ENCODE measurements at places on chromosomes 5 and 9. TPM values are rescaled to one million over a fixed set of nuclear protein-coding genes. Genes with fewer than 3 reads are reported as not detected.

PCDHB15 gene
- not detected for total RNA-seq

PCDHA9 gene
- total RNA-seq, result not detected

RARS1 gene
- 80.2 TPM for total RNA-seq

PHYKPL gene
- 90.3 TPM for total RNA-seq

IL4 gene
- total RNA-seq, result not detected

CDKN2A gene
- total RNA-seq, result 1.7 TPM

FGFR4 gene
- total RNA-seq, result 2.6 TPM

SAXO1 gene
- total RNA-seq, result 0.03 TPM

CARD9 gene
- 0.14 TPM for total RNA-seq

CFAP90 gene
- total RNA-seq, result not detected

GMCL2 gene
- not detected for total RNA-seq

PCDHGB4 gene
- not detected for total RNA-seq

OR13C8 gene
- not detected for total RNA-seq

DNA sequence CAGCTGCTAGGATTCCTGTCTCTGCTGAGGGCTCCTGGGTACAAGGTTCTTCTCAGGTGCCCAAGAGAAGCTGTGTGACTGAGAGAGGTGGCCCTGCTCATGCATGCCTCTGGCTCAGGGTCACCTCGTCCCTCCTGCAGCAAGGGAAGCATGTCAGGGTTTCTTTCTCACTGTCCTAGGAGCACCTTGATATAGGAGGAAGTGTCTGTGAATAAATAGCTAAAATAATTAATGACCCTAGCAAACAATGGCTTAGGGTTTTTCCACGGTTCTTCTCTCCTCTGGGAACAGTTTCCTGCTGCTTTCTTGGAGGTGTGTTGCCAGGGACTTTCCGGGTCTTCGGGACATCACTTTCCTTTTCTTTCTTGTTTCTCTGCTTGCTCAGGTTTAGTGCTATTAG is 87.2 kb downstream of the ARHGAP26 start:
- no peak for DNase-seq

GRCh38 chr9:37324261-37324683 is 98.2 kb upstream of the GRHPR start:
- no peak for DNase-seq

DNA sequence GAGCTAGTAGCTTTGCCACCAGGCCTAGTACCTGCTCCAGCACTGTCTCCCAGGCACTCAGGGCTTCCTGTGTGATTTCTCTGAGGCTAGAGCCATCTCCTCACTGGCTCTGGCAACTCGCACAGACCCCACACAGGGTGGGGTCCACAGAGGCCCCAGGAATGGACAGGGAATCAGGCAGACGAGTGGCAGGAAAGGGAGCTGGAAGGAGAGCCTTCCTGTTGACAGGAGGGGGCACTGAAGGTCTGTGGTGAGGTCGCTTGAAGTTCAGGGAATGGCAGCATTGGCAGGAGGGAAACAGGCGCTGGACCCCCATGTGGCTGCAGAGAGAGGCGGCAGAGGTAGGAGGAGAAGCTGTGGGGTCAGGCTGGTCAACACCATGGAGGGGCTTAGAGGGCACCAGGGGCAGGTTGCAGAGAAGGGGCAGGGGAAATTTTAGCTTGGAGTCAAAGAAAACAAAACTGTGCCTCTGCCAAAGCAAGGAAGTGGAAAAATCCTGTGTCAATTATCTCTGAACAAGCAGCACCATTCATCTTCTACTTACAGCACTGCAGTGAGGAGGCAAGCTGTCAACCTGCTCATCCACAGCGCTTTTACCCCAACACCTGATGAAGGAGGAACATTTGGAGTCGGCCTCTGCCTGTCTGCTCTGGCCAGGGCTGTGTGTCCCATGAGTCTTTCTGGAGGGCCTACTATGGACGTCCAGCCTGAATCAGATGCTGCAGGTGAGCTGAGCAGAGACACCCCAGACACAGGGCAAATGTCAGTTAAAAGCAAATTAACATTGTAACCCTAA is 270.2 kb downstream of the FSTL4 start:
- no peak for DNase-seq

DNA sequence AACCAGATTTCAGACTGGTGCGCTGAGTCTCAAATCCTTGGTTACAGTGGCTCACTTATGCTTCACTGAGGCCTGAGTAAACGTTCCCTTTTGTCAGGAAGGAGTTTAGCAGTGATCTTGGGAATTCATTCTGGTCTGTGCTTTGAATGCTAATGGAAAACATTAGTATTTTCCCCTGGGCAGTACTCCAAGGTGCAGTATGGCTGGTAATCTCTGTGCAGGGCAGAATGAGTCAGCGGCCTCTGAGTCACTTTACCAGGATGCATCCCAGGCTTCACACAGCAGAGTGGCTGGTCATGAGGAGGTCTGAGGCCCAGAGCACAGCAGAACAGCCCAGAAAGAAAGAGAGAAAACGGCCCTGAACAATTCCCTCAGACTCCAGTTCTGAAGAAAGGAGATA is 54.0 kb downstream of the PCA3 start:
- DNase-seq, result no peak

- no peak for DNase-seq
Measured at GRCh38 chr5:90985341-90985740, 397.8 kb downstream of the ARRDC3 start.

- DNase-seq, result no peak
Measured at GRCh38 chr5:151497391-151498002, 50.1 kb downstream of the SLC36A1 start.

DNA sequence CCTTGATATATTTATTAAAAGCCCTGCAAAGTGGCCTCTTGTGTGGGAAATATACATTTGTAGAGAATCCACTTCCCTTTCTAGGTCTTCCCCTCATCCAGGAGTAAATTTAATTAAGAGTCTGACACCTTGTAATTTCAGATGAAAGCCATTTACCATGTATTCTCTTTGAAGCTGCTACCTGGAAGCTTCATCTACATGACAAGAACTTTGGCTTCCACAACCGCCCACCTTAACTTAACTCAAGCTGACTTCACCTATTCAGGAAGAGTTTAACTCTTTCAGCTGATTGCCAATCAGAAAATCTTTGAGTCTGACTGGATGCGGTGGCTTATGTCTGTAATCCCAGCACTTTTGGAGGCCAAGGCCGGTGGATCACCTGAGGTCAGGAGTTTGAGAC is 899.9 kb downstream of the TAF11L14 start:
- DNase-seq, result no peak

GRCh38 chr9:82893549-82893948 is 169.4 kb downstream of the RASEF start:
- no peak for DNase-seq

GRCh38 chr9:89425921-89426383 is 72.0 kb downstream of the SEMA4D start:
- no peak for DNase-seq

GRCh38 chr5:163661360-163661759 is 155.9 kb downstream of the MAT2B start:
- no peak for DNase-seq

DNA sequence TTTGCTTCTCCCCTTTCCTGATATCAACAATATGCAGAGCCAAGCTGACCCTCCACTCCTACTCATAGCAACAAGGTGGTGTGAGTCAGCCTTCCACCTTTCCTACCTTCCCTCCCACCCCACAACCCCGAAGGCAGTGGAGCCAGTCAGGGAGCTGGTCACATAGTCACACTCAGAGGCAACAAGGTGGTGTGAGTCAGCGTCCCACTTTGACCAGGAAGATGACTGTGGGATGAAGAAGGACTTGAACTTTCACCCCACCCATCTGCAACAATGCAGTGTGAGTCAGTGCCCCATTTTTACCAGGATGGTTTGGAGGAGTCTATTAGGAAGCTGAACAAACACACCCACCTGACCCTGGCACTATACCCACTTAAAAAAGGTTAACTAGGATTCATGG is 30.1 kb upstream of the ZNF782 start:
- DNase-seq, result no peak

DNA sequence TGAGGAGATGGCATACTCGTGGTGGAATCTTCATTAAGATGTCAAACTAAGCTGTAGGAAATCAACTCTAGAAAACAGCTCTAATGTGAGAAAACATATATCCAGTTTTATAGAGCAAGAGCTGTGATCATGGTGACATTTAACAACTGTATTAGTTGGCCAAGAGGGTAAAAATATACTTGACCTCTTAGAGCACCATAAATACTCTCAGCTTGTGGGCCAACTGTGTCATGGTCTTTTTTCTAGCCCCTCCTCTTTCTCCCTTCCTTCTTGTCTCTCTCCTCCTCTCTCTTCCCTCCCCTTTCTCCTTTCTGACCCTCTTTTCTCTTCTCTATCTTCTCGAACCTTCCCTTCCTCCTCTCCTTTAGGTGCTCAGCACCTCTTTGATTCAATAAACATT is 54.7 kb downstream of the TMC1 start:
- no peak for DNase-seq

GRCh38 chr9:12798066-12798770 is 23.4 kb downstream of the LURAP1L start:
- DNase-seq, result no peak

- no peak for DNase-seq
Measured at GRCh38 chr9:68653141-68653595, 51.9 kb upstream of the PIP5K1B start.

DNA sequence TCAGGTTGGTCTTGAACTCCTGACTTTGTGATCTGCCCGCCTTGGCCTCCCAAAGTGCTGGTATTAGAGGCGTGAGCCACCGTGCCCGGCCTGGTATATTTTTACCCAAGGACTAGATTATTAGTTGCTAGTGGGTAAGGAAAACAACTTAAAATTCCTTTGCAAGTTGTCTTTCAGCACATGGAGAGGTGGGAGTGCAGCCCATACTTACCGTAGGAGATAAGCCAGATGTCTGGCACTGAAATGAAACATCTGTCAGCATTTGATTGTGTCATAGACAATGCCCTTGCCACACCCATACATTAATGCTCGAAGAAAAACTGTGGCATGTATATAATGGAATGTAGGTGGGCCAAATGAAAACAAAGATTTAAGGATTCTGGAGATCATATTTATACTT is 36.6 kb upstream of the ANKH start:
- no peak for DNase-seq

- DNase-seq, result no peak
Measured at GRCh38 chr5:146009020-146009419, 72.6 kb downstream of the SH3RF2 start.
